HCT116 (cell line): ENCODE measurements at places on chromosomes 4 and X.

DNA sequence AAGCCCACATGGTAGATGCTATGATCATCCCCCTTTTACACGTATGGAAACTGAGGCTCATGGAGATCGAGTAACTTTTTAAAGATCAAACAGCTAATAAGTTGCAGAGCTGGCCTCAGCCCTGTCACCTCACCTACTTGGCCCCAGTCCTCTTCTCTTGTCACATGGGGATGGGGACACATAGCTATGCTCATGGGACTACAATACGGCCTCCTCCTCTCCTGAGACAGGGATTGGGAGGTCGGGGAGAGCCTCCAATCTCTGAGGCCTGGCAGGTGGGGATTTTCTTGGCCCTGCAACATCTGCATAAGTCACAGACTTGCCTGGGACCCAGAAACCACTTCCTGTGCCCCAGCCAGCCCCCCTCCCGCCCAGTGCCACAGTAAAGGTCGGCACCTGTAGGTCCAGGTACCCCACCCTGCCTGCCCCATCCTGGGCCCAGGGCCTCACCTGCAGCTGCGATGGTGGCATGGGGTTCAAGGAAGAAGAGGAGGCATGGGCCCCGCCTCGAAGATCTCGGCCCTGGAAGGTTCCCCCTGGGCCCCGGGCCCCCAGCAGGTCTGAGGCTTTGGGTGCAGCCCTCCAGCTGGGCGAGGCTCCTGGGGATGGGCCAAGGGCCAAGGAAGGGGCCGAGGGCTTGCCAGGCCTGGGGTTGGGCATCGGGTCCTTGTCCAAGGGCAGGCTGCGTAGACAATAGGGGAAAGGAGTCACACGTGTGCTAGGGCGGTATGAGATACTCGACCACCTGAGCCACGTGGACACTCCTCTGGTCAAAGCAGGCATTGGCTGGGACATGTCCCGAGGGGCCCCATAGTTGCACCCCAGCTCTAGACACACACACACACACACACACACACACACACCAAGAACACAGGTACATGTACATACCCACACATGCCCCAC lies 6.4 kb downstream of the FOXP3 start:
- no peak for DNase-seq

GRCh38 chr4:121199742-121200561 lies 35.8 kb upstream of the TNIP3 start:
- no peak for DNase-seq

DNA sequence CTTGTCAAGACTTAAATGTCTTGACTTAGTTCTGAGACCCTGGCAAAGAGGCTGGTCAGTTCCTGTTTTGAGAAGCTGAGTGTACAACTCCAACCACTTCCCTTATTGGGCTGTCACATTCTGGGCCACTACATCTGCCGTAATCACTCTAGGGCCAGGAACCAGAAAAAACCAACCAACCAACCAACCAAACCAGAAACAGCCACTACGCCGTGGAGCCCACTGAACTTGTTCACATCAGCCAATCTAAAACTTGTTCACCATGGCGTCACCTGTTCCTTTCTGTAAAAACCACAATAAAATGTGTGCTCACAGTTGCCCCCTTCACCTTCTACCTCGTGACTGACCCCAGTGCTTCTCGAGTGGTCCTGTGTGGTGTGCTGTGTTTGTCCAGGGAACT lies 107.3 kb downstream of the JADE1 start:
- no peak for DNase-seq

DNA sequence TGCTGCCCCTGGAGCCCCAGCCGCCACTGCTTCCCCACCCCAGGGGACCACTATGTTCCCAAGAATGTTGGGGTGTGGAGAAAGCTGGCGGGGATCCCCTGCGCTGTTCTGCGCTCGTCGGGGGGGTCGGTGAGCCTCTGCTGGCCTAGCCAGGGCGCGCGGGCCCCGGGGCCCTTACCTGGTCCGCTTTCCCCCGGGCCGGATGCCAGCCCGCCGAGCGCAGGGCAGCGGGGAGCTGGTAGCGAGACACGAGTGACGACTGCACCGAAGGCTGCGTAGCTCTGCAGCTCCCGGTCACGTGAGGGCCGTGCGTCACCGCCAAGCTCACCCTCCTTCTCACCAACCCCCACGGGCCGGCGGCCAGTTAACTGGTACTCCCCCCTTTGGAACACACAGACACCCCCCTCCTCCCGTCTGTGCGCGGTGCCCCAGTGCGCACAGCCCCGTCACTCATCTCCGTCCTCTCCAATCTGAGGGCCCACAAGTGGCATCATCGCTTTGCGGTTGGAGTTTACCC lies at the start of gene BEX1:
BEX1 (minus strand) TSS at position 254 of the 517 bp plus-strand sequence. CDS start 897 bp downstream, outside the sequence.
- DNase-seq, result no peak

GRCh38 chr4:153409924-153410501 lies 56.1 kb upstream of the TMEM131L start:
- no peak for DNase-seq

GRCh38 chr4:153676984-153677383 lies 7.1 kb upstream of the TLR2 start:
- DNase-seq, result peak; percentile 19

DNA sequence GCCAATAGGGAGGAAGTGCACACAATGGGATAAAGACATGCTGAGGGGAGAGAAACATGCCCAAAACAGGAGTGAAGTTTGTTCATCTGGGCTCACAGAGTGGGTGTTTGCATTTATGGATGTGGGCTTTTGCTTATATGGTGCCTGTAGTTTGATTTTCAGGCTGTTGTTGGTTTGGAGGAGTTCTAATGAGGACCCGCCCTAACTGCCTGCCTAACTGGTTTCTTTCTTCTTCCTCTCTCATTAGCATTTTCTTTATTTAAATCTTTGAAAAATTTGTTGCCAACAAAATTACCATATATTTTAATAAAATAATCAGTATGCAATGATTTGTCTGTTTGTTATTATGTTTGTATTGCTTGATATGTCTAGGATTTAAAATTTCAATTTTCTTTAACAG lies 1965.8 kb downstream of the C4orf33 start:
- DNase-seq, result no peak

DNA sequence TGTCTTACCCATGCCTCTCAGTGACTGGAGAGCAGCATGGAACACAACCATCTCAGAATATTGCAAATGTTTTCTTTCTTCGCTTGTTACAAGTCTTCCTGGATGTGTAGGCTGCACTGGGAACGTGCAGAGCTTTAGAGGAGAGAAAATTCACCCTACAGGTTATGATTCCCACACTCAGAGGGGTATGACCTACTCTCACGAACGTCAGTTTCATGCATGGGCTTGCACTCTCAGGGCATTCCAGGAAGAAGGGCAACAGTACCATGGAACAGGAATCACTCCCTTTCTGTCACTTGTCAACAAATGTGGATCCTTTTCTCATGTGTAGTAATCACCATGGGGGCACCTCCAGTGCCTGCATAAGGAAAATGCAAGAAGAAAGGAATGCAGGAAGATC lies 75.8 kb downstream of the NBDY start:
- no peak for DNase-seq

DNA sequence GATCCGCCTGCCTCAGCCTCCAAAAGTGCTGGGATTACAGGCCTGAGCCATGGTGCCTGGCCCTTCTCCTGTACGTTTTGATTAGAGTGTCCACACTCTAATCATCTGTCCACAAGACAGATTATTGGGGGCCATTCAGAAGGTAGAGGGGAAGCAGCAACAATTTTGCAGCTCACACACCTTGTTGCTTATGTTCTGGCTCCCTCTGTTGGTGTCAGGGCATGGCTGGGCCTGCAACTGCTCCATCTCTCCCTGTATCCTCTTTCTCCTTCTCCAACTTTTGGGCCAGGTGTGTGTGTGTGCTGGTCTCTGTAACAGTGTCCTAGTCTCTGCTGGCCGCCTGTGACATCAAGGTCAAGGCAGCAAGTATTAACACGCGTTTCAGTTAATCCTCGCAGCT lies 125.5 kb upstream of the MBNL3 start:
- DNase-seq, result no peak

DNA sequence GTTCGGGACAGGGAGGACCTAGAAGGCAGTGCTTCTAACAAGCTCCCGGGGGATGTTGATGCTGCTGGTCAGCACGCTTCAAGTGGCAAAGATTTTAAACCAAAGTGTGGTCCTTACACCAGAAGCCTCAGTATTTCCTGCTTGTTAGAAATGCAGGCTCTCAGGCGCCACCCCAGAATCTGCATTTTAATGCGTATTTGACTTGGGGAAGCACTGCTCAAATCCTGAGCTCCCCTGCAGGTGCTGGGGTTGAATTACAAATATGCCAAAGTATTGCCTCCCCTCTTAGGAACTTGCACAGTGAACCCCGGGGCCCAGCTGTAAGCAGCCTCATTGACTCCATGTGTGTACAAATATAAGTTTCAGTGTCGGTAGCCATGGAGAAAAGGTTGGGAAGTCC lies 70.8 kb upstream of the RAI2 start:
- no peak for DNase-seq

DNA sequence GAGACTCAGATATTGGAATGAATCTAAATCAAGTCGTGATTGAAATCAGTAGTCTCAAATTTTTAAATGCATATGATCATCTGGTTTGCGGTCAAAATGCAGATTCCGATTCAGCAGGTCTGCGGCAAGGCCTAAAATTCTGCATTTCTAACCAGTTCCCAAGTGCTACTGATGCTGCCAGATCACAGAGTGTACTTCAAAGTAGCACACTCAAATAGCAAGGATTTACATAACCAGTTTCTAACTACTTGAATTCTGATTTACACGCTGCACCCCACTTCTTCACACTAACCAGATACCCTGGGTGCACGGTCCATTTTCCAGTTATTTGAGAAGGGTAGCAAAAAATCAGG lies 752 bp downstream of the MBTPS2 start:
- DNase-seq, result no peak

GRCh38 chr4:29013341-29013740 lies 1706.8 kb upstream of the PCDH7 start:
- DNase-seq, result no peak

DNA sequence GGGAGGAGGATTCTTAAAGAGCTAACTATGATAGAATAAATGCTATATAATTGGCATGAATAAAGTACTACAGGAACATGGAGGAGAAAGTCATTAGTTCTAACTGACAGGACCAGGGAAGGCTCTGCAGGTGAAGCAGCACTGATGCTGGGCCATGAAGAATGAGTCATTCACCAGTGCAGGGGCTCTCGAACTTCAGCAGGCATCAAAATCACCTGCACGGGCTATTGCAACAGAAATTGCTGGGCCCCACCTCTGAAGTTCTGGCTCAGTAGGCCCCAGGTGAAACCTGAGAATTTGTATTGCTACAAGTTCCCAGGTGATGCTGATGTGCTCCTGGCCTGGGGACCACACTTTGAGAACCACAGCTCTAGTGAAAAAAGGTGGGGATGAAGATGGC lies 33.7 kb downstream of the TMEM150C start:
- DNase-seq, result no peak

GRCh38 chr4:186852964-186853391 lies 129.3 kb upstream of the FAT1 start:
- no peak for DNase-seq

- DNase-seq, result no peak
These were observed 2.6 kb downstream of the CXCL2 start for GRCh38 chr4:74096265-74096980.

DNA sequence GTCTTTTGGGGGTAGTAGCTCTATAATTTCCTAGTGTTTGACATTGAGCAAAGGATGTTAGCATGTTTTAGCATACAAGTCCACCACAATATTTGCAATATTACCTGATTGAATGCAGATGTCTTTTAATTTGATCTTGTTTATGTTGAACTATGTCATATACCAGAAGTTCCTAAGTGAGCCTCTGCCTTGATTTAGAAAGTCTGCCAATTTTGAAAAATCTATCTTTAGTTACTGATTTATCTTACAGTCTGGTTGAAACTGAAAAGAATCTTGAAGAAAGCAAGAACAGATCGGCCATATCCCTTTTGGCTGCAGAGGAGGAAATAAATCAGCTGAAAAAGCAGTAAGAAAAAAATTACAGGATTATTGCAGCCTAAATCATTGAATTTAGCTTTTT lies 18.5 kb downstream of the SPATA18 start:
- DNase-seq, result no peak

- DNase-seq, result no peak
These were observed 53.2 kb upstream of the TNIP3 start for GRCh38 chr4:121217351-121217750.

DNA sequence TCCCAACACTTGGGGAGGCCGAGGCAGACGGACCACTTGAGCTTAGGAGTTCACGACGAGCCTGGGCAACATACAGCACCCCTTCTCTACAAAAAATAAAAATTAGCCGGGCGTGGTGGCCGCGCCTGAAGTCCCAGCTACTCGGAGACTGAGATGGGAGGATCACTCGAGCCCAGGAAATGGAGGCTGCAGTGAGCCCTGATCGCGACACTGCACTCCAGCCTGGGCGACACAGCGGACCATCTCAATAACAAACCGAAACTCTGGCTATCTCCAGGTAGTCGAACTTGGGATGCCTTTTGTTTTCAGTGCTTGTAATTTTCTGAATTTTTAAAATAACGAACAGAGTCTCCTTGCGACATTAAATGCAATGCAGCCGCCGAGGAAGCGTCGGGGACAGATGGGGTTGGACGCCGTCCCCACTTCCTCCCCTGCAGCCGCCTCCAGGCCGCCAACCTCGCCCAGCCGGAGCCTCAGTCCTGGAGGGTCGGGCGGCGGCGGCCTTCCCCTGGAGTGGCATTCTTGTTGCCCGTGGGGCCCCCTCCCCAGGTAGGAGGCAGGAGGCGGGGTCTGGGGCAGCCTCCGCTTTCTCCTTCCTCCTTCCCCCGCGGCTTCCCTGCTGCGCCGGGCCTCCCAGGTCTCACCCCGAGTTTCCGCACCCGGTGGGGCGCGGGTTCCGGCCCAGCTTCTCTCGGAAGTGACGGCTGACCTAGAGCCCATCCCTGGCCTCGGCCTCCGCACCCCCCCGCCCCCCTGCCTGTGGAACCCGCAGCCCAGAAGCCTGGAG lies 14.6 kb downstream of the HMX1 start:
- DNase-seq, result no peak

- no peak for DNase-seq
These were observed 315.2 kb upstream of the SLIT2 start for GRCh38 chr4:19936476-19936875.
